ENCODE measurements at places on chromosomes 6 and 20. TPM values are rescaled to one million over a fixed set of nuclear protein-coding genes. Genes with fewer than 3 reads are reported as not detected.

DNA sequence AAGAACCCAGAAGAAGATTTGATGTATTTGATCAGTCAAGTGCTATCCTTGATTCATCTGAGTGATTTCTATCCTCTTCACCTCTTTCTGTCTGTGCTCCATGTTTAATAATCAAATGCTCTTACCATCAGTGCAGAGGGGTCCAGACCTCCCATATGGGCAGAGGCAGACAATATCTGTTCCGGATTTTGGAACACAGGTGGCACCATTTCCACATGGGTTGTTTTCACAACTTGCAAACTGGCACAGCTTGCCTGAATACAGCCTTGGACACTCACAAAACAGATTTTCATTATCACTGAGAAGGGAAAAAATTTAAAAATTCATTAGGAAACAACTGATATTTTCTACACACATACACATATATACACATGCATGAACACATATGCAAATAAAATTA, 228.5 kb downstream of the PHF3 start:
- DNase-seq: no peak

DNA sequence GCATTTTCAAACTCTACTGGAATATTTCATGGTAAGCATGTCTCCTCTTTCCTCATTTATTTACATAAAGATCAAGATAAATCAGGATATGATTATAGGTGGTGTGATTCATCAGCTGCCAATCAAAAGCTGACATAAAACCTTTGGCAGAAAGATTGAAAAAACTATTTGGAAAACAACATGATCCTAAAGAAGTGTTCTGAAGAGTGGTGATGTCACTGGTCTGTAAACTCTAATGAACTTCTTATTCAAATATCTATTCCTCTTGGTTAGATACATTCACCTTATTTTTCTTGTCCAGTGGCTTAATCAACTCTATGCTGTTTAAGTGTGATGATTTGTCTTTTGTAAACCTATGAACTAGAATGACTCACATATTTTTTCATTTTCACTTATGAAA, 535.5 kb upstream of the CITED2 start:
- DNase-seq: no peak

DNA sequence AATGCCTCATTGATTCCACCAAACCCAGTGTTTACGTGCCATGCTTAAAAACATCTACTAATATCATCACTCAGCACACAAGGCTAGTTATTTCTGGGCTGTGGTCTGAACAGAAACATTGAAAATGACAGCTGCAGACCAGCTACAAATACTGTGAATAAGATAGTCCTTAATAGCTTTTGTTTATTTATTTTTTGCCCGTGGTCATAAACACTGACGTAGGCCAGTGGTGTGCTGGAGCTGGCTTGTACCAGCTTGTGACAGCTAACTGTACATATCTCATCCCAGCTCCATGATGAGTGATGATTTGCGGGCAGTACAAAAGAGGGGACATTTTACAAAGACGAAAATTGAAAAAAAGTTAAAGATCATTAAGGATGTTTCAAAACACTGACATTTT, 1057.0 kb downstream of the EPHA7 start:
- no peak for DNase-seq

- DNase-seq: no peak
Observed at GRCh38 chr20:5002077-5002413, 735 bp upstream of the SLC23A2 start.

DNA sequence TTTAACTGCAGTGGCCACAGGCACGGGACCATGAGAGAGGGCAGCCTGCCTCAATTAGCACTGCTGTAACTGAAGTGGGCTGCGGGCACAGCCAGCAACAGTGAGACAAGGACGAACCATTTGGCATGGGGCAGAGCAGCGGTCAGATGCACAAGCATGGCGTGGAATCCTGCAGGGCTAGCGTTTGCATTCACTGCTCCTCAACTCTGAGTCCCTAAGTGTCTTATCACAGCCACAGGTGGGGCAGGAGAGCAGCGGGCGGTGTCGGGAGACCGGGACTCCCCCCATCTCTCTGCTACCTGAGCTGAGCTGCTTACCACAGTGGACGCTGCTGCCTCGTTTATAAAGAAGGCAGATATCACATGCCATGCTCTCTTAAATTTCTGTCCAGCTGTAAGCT, 31.3 kb upstream of the PDE10A start:
- no peak for DNase-seq

GRCh38 chr20:44125332-44126127, 61.5 kb downstream of the JPH2 start:
- no peak for DNase-seq

- DNase-seq: no peak
Observed at GRCh38 chr6:137427656-137428290, 66.4 kb downstream of the OLIG3 start.

GRCh38 chr6:84078335-84078734, 44.8 kb downstream of the MRAP2 start:
- no peak for DNase-seq

ITPA gene
- total RNA-seq: 34.2 TPM

ETV7 gene
- total RNA-seq: 0.27 TPM

VIP gene
- total RNA-seq: 0.27 TPM

DNA sequence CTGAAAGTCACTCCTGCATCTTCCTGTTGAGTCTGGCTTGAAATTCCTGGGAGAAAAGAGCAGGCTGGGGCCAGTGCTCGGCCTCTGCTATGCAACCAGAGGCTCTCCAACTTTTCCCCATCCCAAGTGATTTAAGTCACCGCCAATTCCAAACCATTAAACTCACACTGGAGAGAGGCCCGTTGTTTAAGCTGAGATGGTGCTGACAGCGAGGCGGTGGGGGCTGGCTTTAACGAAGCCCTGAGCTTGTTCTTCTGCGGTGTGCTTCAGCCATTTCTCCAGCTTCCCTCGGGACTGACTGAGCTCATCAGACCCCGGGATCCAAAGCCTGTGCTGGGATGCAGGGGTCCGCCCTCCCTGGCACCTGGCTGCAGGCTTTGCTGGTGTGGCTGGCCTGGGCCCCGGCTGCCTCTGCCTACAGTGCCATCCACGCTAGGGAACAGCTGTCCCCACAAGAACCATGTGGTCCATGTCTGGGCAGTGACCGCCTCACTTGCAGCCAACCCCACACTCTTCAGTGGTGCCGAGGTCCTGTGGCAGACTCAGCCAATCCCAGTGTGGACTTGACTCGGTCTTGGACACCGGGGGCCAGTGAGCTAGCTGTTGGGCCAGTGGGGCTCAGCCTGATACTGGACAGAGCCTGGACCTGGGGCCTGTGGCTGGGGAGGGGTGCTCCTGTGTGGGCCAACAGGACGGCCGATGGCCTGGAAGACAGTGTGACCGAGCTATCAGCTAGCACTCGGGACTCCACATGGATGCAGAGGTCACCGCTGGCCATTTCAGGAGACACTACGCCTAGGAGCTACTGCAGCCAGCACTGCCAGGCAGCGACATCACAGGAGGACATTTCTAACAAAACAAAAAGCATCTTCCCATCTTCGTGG, 21.2 kb downstream of the RAMACL start:
- DNase-seq: no peak

ARMH2 gene
- 0.54 TPM for total RNA-seq

CST5 gene
- total RNA-seq: not detected

GRCh38 chr6:82906951-82907350, 158.7 kb downstream of the UBE3D start:
- DNase-seq: no peak

HLA-G gene
- total RNA-seq: not detected

DNA sequence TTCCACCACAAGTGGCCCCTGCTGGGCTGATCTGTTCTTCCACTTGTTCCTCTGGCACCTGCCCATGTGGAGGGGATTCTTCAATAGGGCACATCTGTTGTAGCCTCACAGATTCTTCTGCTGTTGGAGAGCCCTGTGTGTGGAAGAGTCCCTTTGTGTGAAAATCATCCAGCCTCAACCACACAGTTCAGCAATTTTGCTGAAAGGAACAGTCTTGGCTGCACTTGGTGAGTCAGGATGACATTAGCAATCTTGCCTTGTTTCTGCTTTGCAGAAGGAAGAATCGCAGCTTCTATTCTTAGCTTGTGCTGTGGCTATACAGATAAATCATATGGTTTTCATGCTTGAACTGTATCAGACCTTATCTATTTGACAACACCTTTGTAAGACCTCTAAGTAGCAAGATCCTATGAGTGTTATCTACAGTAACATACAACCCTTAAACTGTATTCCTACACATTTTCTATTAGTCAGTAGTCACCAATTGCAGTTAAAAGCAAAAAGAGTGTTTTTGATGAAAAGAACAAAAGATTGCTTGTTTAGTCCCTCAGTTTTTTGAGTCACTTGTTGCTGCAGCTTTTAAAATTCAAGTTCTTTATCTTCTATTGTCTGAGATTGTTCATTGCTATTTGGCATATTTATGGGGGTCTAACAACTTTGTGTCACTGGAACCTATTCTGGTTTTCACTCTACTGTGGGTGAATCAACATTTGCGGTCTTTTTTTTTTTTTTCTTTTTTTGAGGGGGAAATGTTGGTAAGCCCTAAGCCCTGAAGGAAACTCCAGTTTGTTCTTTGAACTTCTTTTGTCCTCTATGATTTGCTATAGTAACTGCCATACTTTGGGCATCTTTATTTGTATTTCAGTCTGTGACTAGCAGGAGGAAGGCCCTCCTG, 231.6 kb downstream of the TFAP2B start:
- peak; percentile 72 for DNase-seq

DNA sequence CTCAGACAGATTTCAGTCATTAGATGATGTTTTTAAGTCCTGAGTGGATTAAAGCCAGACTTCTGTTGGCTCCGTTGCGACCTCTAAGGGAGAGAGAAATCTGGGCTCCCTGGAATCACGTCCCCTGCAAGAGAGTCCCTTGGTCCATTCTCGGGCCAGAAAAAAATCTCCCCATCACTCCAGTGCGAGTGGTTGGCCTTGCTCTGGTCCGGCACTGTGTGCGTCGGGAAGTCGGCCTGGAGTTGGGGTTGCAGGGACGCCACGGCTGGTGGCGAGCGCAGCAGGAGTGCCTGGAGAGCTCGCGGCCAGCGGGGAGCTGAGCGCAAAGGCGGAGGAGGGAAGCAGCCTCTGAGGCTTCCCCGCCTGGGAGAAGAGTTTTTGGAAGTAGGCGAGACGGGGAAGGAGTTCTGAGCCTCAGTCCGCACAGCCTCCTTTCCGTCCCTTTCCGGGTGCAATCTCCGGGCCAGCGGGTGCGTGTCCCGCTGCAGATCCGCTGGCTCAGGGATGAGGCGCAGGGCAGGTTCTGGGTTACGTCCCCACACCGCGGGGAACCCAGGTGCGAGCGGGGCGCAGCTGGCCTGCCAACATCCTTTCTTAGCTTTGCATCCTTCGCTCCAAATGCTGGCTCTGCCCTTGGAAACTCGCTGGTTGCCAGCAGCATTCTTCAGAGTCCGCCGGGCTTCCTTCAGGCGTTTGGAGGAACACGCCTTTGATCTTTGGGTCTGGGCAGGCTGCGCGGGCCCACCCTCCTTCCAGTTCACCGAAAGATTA, 6.8 kb downstream of the TCF21 start:
- DNase-seq: no peak

- DNase-seq: no peak
Observed at GRCh38 chr20:44610313-44610962, 28.1 kb downstream of the PKIG start.

DNA sequence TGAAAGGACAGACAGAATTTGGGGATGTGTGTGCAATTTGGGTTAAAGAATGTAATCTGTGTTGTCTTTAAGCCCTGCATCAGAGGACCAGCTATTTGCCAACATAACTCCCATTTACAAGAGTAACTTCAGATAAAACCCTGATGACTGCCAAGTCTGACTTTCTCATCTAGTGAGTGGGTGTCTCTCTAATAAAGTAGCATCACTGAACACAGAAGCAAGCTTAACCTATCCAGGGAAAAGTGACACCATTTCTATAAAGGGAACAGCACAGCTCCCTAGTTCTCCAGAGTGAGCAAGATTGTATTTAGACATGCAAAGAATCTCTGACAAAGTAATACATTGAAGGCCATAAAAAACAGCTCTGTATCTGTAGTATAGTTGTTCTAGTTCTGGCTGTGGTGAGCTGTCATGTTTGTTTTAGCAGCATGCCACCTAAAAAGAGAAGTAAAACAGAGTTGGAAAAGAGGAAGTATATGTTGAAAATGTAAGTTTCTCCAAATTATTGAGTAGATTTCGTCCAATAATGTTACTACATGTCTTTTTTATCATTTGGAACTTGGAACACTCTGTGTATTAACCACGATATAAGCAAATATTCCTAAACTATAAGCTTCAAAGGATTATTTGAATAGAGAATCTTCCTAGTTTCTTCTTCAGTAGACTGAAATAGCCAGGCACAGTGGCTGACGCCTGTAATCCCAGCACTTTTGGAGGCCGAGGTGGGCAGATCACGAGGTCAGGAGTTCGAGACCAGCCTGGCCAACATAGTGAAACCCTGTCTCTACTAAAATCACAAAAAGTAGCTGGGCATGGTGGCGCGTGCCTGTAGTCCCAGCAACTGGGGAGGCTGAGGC, 8.8 kb upstream of the PIM1 start:
- DNase-seq: peak; percentile 86

CNR1 gene
- total RNA-seq: under 0.01 TPM

GRCh38 chr20:11982955-11983470, 65.3 kb downstream of the BTBD3 start:
- DNase-seq: no peak

- no peak for DNase-seq
Observed at GRCh38 chr6:122180132-122180531, 219.3 kb upstream of the HSF2 start.

DNA sequence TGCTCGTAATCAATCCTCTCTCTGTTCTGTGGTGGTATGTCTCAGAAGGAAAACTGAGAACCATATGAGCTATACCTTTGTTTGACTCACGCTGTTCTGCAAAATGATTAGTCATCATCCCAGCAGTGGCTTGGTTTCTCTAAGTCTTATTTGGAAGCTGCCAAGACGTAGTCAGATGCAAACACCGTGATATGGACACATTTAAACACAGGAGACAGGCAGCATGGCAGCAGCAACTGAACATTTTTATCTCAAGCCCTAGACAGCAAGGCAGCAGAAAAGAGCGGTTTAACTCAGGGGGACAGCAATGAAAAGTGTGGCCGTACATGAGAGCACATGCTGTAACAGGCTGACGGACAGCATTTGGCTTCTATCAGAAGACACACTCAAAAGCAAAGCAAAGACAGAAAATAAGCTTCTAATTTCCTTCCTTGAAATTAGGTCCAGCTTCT, 1295.1 kb downstream of the EPHA7 start:
- no peak for DNase-seq

RIMS4 gene
- not detected for total RNA-seq

DNA sequence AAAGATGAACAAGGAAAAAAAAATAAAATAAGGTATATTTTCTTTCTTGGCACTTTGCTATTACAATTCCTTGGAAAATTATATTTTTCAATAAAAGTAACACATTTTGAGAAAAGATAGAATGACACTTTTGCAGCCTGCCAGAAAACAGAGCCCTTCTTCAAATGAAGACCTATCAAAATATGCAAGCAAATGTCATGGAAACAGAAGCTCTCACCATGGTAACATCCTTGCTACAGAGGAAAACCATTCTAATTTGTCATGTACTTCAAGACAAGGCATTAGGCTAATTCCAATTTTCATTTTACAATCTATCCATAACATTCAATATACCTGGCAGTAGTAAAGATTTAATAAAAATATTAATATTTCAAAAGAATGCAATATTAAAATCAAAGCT, 177.9 kb downstream of the RNGTT start:
- peak; percentile 41 for DNase-seq

Measured in hematopoietic multipotent progenitor cell (in vitro differentiated cells).